ENCODE measurements at places on chromosomes 5 and 9.

- no peak for DNase-seq
Measured at GRCh38 chr9:106625259-106625789, 237.6 kb upstream of the ZNF462 start.

DNA sequence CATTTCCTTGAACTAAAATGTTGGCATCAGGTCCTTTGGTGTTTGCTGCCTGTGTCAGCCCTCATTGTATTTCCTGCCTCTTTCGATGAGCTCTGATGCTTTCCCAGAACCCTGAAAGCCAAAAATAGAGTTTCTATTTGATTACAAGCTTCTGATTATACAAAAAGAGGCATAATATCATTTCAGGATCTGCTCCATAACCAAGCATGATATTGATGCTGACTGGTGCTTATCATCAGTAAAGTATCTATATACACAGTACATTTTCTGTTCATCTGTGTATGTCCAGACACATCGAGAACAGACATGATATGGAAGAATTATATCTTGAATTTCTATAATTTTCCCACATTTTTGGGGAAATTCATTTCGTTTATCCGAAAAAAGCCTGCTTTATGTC, 58.6 kb downstream of the SEMA6A start:
- DNase-seq = no peak

GRCh38 chr9:27645161-27645840, 72.0 kb upstream of the C9orf72 start:
- DNase-seq = no peak

- DNase-seq = no peak
Measured at GRCh38 chr9:5917888-5918287, 27.2 kb downstream of the MLANA start.

DNA sequence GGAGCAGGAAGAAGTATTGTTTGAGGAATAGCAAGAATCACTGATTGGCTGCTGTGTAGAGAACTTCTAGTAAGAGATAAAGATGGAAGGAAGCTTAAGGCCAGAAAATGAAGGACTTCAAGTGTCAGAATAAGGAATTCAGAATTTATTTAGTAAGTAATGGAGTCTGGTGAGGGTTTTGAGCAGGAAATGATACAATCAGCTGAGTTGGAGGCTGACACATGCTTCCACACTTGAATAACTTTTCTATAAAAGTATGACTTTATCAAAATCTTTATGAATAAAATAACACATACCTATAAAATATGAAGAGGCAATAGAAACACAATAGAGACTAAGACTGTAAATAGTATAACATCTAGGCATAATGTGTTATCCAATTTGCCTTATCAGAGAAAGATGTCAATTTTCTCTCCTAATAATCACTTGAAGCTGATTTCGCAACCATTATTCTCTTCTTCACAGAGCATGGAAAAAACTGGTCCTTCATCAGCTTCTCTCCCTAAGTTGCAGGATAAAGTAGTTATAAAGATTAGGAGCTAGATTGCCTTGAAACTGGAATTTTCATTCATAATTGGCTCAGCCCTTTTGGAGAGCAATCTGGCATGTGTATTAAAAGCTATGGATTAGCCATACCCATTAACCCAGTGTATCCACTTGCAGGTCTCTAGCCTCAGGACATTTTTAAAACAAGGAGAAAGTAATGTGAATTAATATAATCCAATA, 143.4 kb downstream of the ZNF608 start:
- no peak for DNase-seq

GRCh38 chr9:37353791-37354190, 68.7 kb upstream of the GRHPR start:
- DNase-seq = no peak

- DNase-seq = no peak
Measured at GRCh38 chr9:127521919-127522304, 70.6 kb downstream of the LRSAM1 start.

DNA sequence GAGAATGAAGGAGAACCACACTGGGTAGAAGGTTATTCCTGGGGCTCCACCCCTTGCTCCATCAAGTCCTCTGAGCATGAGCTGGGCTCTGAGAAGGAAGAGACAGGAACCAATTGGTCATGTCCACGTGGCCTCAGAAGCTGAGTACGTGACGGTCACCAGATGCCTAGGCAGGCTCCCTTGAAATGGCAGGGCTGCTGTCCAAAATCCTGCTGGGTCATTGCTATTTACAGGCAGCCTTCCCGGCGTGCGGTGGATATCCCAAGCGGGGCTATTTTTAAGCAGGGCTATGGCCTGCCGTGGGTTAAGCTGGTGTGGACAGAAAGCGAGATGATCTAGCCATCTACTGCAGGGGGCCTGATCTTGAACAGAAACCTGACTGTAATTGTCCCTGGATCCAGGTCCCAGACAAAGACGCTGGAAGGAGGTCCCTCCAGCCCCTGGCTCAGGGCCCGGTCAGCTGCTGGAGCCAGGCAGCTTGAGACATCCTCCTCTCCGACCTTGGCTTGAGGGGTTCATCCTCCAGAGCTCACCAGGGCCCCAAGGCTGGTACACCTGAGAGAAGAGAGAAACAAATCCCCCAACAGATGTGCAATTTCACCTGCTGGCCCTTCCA, 550 bp upstream of the CKMT2 start:
- DNase-seq = no peak

DNA sequence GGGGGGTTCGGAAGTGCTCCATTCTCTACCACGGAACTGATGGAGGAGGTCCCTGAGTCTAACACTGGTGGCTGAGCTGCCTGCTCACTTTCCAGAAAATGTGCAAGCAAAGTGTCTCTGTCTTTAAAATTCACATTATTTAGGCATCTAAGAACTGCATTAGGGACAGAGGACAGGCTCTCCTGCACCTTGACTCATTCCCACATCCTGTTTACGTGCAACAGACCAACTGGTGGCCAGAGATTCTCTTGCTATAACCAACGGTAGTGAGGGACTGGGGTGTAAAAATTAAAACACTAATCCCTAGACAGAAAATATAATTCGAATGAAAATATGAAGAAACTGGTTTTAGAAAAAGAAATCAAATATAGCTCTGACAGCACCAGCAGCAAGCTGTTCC, 320.9 kb downstream of the IRX2 start:
- DNase-seq = no peak

DNA sequence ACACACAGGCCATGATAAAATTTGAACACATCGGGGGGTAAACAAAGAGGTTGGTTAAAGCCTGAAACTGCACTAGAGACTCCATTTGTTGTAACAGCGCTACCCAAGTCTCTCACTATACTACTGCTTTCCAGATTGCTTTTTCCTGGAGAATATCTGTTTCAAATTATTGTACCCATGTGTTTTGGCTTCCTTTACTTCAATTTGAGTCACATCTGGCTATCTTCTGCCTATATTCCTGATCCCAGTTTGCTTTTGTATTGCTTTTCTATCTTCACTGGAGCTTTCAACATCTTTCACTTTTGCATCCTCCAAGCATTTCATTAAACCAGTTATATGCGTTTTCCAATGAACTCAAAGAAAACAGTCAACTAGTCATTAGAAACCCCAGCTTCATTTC, 404.7 kb downstream of the MLLT3 start:
- DNase-seq = no peak

- no peak for DNase-seq
Measured at GRCh38 chr5:126178521-126178920, 244.7 kb upstream of the GRAMD2B start.

- DNase-seq = no peak
Measured at GRCh38 chr5:93599399-93600120, 16.5 kb downstream of the NR2F1 start.

All from stimulated activated CD4-positive, alpha-beta T cell treated with anti-CD3 and anti-CD28 coated beads, Interleukin-4, amount 100 ng/mL, for 4 hours (primary cell).